RWPE1 (cell line): ENCODE measurements at places on chromosomes 5 and 9.
A peak's percentile ranks its signal among the peaks of the same experiment; 100 is the strongest.

DNA sequence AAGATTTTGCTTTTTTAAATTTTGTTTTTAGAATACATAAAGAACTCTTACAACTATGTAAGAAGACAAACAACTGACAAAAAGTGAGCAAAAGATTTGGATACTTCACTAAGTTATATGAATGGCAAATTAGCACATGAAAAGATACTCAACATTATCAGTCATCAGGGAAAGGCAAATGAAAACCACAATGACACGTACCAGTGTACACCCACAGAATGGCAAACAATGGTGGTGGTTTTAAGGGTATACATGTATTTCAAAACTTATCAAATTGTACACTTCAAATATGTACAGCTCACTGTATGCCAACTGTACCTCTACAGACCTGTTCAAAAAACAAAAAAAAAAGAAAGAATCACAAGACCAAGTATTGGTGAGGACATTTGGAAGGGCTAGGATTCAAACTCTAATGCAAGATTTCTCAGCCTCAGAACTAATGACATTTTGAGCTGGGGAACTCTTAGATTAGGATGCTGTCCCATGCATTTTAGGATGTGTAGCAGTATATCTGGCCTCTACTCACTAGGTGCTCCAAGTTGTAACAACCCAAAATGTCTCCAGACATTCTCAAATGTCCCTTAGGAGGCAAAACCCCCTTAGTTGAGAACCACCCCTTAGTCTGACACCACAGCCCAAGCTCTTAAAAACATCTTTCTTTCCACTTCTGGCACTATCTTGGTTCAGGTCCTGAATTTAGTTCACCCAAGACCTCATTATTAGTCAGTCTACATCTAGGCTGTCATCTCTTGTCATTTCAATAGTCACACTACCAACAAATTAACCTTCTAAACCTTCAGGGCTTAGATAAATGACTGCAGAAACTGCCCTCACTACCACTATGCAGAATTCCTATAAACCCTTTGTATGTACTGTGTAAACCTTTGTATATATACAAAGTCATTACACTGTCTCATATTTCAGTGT is 9.7 kb downstream of the SCAI start:
- DNase-seq, result no peak

DNA sequence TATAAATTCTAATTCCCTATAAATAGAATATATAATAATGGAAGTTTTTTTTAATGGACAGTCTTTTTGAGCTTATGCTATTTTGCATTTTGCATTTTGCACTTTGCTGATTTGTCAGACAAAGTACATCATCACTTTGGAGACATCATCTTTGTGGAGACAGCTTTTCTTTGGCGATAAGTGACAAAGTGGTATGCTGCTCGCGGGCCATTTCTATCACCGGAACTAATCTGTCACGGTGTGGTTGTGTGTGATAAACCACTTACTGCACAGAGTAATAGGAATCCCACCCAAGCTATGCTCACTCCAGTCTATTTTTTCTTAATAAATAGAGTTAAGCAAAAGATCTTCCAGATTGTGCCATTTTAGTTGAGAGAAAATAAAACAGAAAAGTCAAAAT is 133.1 kb downstream of the MACIR start:
- no peak for DNase-seq

DNA sequence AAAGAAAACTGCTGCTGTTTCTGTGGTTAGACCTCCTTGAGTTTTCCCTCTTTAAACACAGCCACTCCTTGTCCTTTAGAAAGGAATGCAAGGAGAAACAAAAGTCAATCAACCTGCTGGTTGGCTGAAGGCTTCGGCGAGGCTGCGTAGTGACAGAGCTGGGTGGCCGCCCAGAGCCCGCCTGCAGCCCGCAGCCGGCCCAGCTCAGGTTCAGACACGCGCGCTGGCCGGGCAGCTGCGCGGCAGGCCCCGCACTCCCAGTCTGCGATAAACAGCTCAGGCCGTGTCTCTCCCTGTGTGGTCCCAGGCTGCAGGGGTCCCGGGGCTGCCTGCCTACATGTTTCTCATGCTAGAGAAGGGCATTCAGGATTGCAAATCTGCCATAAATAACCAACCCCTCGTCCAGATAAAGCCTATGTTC is 115.4 kb downstream of the HSD17B3 start:
- DNase-seq, result peak; percentile 83

GRCh38 chr9:114237247-114237646 is 81.9 kb downstream of the COL27A1 start:
- DNase-seq, result no peak

DNA sequence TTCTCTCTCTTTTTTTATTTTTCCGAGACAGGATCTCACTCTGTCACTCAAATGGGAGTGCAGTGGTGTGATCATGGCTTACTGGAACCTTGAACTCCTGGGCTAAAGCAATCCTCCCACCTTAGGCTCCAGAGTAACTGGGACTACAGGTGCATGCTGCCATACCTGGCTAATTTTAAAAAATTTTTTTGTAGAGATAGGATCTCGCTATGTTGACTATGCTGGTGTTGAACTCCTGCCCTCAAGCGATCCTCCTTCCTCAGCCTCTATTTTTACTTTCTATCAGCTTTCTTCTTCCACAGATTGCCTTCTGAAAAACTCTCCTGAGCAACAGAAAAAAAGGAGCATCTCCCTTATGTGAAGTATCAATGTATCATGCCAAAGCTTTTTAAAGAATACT is 14.1 kb upstream of the ERBIN start:
- no peak for DNase-seq

DNA sequence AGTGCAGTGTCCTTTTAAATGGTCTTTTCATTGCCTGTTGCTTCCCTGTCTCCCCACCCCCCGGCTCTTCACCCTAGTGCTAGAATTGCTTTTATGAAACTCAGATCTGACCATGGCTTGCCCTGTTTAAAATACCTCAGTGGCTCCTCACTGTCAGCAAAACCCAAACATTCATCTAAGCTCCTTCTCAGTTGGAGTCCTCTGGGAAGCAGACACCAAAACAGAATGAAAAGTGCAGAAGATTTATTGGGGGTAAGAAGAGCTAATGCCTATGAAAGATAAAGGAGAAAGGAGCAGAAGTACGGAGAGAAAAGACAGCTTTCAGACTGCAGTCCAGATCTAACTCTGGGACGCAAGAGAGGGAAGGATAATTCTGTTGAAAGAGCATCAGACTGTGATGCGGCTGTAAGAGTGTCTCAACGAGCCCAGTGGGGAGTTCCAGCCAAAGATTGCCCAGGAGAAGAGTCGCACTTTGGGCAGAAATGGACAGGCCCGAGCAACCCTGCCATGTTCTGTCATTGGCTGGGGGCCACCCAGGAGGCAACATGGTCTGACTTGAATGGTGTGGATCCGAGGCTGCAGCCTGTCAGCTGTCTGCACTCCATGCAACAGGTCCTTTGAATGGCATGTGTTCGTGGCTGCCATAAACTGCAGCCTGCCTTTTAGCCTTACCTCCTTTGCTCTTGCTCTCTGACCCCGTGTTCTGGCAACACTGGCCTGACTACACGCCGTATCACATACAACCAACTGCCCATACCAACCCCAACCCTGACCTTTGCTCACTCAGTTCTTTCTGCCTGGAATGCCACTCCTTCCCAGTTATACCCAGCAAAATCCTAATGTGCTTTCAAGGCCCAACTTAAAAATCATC is 55.9 kb downstream of the IRF1 start:
- DNase-seq, result no peak
